ENCODE measurements at places on chromosomes 13 and 19.

DNA sequence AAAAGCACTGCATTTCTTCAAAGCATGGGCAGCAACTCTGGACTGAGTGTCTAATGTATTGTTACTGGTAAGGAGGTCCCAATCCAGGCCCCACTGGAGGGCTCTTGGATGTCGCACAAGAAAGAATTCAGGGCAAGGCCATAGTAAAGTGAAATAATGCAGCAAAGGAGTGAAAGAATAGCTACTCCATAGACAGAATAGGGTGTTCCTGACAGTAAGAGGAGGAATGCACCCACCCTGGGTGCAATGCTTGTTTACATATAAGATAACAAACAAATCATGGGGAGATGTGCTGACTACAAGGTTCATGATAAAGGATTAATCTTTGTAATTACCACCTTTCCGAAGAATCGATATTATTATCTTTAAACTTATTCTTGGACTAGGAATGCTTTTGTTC lies 58.8 kb upstream of the ABCC4 start:
- no peak for DNase-seq

GRCh38 chr19:18204394-18205199 lies 755 bp upstream of the RAB3A start:
- no peak for DNase-seq

- DNase-seq: no peak
Observed at GRCh38 chr19:6032381-6032780, 54.4 kb upstream of the RANBP3 start.

GRCh38 chr13:94480672-94481145 lies 1.2 kb upstream of the DCT start:
- DNase-seq: no peak

GRCh38 chr13:72849571-72849970 lies 67.6 kb downstream of the PIBF1 start:
- no peak for DNase-seq

DNA sequence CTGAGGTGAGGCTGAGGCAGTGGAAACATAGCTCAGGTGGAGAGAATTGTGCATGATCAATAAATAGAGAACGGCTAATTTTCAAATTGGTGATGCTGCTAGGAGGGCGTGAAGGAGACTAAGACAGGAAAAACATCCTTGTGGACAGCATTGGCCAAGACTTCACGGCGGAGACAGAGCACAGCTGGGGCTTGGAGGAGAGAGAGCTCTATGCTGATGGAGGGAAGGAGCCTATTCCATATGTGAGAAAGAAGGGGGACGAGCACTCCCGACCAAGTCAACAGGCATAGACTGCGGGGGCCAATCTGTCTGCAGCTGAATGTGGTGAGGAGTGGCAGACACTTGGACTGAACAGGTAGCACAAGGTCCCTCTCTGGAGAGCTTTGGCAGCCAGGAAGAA lies 14.8 kb upstream of the SPATA13 start:
- no peak for DNase-seq

DNA sequence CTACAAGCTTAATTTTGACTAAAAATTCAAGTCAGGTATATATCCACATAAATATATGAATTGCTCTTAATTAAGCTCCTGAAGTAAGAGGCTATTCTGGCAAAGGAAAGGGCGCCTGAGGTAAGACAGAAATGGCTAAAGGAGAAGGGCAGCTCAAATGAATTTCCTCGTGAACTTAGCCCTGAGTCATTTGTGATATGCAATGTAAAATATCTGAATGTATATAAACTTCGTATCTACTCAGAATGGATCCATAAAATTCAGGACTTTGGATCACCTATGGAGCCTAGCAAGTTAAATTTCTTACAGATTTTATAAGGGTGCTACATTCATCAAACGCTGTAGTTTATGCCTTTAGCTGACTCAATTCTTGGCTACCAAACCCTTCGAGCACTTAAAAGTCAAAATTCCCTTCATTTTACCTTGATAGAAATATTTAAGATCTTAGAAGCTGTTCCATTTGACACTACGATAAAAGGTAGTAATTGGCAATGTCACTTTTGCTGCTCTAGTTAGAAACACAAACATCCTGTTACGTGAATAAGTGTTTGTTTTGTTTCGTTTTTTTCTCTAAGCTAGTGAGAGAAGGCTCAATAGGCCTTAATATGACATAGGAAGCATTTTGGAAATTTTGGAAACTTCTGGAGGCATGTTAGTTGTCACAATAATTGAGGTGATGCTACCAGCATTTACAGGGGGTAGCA lies 69.2 kb downstream of the DIAPH3 start:
- no peak for DNase-seq

GRCh38 chr19:17138937-17139598 lies 63.5 kb downstream of the MYO9B start:
- DNase-seq: no peak
